ENCODE measurements at places on chromosomes 3 and 15.

DNA sequence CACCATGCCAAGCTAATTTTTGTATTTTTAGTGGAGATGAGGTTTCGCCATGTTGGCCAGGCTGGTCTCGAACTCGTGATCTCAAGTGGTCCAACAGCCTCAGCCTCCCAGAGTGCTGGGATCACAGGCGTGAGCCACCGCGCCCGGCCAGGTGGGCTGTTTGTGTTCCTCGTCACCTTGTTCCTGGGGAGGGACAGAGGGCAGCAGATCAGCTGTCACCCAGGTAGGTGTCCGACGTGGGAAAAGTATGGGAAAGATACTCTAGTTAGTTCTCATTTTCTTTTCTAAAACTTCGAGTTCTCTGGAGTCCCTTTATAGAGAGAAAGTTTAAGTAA is 28.7 kb upstream of the SACM1L start:
- DNase-seq, result no peak

DNA sequence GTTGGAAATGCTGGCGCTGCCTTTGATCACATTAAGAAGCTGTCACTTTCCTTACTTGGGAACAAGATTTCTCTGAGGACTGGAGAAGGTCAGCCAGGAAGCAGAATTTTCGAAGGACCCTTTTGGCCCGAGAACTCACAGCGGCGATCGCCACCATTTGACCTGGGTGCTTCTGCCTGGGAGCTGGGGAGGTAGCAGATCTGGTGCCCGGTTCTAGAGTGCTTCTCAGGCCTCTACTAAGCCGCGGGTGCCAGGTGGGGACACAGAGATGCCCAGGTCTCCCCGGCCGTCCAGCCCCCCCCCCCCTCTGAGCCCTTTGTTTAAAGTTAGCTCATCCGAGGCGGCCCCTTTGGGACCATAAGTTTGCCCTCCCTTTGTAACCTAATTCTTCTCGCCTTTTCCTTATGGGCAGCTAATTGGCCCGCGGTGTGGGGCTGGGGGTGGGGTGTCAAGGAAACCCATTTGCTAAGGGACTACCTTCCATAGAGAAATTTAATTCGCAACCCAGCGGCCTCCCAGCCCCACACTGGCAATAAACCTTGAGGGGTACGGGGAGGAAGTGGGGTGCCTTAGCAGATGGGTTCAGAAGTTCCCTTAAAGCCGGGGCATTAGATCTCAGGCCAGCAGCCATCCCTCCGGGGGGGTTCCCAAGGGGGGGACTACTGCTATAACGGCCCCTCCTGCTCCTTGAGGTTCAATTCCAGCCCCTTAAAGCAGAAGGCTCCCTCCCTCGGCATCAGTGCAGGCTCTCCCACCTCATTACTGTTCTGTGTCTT is 1.9 kb downstream of the GATA2 start:
- DNase-seq, result no peak

DNA sequence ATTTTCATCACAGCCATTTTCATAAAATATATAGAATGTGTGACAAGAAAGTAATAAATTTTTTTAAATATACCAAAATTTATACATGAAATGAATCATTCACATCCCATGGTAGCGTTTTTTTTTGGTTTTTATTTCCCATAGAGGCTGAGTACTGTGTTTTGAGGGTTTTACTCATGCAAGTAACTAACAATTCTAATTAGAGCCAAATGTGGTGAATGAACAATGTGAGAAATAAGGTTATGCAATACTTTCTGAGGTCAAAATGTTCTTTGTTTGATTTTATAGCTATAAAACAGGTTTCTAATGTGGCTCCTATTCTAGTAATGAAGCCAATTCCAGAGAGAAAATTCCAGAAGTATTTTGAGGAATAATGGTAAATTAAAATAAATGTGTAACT is 386.8 kb downstream of the TBC1D5 start:
- DNase-seq, result no peak

DNA sequence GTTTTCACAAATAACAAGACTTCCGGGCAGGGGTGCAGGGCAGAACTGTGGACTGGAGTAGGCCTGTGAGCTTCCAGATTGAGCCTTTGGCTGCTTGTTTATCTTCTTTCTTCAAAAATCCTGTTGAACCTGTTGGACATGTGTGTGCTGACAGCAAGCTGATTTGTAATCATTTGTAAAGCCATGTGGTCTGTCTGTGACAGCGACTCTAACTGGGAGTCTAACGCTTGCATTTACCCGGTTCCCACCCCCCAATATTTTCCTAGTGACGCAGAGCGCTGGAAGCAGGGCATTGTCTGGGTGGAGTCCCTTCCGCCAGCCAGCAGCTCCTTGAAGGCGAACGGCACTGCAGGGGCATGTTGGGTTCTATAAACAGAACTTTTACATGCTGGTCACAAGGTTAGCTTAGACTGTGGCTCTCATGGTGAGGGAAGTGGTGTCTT is 85.7 kb upstream of the MYZAP start:
- no peak for DNase-seq

DNA sequence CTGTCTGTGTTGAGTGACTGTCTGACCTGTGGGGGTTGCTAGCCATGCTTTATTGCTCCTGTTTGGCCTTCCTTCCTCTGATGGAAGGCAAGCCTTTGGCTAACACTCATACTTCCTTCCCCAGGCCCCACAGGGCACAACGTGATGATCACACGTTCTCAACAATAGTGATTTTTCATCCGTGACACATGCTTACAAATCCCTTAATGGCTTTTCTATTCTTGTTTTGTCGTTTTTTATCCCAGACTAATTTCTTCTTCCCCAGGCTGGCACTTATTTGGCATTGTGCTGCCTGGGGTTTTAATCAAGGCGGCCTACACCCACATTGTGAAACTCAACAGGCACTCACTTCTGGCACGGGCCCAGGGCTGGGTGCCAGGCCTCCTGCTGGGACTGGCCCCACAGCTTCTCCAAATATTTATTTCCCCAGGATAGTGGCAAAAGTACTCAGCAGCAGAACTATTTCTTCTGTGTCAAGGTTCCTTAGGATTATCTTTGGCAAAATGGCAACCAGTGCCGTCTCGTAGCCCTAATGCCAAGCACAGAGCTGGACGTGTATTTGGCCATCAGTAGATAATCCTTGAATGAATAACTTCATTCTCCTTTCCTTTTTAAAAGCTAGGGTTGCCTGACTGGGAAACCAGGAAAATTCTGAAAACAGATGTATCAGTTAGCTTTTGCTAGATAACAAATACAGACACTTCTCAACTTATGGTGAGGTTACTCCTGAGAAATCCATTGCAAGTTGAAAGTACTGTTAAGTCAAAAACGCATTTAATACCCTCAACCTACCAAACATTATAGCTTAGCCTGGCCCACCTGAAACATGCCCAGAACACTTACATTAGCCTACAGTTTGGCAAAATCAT is 30.6 kb downstream of the CMTM7 start:
- DNase-seq, result no peak

Measured in Jurkat, Clone E6-1 (cell line).